LHCN-M2 (cell line): ENCODE measurements at places on chromosomes 6 and 20. TPM values are rescaled to one million over a fixed set of nuclear protein-coding genes. Genes with fewer than 3 reads are reported as not detected.

GRCh38 chr6:20610636-20611370 lies 76.5 kb downstream of the CDKAL1 start:
- DNase-seq = no peak

DNA sequence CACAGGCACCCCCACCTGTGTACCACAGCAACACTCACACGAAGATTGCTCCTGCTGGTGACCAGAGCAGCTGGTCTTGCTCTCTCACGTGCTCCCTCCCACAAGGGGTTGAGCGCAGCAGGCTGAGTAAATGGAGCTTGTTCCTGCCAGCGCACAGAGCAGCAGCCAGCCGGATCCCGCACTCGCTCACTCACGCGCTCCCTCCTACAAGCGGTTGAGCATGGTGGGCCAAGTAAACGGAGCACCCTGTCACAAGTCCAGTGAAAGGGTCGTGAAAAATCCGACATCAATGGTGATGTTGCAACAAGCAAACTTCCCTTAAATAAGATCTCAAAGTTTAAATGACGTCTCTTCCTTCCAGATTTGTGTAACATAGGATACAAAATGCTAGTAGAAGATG lies 313.7 kb downstream of the FOXC1 start:
- no peak for DNase-seq

Gene SYTL3
- total RNA-seq = 9.5 and 13.8 TPM in 2 replicates

DNA sequence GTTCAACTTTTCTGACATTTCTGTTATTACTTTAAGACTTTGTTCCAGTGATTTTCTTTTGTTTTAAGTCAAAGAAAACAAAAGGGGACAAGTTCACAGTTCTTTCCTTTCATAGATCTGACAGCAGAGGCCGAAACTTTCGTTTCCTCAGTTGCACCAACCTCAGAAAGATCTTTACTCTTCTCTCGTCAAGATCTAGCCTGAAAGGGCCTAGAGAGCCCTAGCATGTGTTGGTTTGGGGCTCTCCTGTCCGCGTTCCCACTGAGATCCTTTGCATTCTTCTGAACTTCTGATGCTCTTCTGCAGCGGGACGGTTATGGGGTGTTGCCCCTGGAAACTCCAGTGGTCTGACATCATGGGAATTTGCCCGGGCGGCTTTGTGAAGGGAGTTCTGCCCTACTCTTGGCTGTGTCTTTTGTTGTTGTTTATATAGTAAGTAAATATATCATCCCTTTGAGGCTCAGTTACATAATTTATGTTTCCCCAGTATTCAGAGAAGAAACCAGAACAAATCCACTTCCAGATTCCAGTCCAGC lies 129.1 kb downstream of the SASH1 start:
- no peak for DNase-seq

DNA sequence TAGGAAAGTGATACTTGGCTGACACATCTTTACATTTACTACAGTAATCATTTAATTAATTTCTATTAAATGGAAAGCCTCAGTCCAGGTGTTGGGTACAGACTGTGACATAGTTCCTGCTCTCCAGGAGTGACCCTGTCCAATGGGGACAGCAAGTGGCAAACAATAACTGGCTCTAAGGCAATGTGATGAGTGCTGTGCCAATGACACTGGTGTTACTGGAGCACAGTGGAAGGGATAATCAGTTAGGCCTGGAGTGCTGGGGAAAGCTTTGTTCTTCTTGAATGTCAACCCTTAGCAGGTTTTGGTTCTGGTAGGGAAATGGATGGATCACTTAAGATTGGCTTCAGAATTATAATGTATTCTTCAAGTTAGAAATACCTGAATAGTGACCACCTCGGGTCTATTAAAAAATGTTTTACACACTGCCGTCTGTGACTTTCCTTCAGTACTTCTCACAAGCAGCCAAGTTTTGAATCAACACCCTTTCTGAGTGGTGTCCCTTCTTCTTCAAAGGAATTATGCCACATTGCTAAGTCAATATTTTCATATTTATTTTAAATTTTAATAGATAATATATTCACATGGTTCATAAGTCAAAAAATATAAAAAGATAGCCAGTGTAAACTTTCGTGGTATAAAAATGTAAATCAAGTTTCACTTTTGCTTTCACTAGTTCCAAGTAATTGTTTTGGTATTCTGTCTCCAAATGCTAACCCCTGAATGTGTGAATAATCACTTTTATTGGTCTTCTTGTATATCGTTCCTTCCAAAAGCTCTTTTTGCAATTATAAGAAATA lies 9.6 kb downstream of the CMTR1 start:
- DNase-seq = no peak

DNA sequence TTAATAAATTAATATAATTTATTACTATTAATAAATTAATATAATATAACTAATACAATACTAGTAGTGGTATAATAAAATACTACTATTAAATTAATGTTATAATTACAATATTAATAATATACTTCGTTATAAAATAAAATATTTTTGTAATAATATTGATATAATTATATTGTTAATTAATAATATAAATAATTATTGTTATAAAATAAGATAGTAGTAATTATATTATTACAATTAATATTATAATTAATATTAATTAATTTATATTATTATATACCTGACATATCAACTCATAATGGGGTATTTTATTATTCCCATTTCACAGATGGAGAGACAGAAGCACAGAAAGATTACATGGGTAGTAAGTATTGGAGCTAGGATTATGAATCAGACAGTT lies 8.9 kb downstream of the BEND6 start:
- no peak for DNase-seq

Gene IL17F
- total RNA-seq = not detected in 2 replicates
